ENCODE measurements at places on chromosomes 3 and 15.

GRCh38 chr3:43159131-43159875 is 53.4 kb upstream of the POMGNT2 start:
- DNase-seq = no peak

DNA sequence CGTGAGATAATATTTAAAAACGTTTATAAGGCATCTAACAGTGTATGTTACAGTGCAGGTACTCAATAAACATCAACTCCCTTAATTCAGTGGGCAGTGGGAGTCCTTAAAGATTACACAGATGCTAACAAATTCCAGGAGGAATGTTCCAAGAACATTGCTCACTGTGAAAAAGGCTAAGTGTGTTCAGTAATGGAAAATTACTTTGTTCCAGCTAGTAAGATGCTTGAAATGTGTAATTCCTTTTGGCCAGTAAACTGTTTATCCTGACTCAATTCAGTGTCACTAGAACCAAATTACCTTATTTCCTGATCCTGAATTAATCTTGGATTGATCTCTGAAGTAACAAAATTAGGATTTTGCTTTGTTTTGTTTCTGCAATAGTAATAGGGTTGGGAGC is 54.2 kb upstream of the SEMA6D start:
- DNase-seq = no peak

GRCh38 chr3:77436908-77437307 is 397.0 kb downstream of the ROBO2 start:
- no peak for DNase-seq

DNA sequence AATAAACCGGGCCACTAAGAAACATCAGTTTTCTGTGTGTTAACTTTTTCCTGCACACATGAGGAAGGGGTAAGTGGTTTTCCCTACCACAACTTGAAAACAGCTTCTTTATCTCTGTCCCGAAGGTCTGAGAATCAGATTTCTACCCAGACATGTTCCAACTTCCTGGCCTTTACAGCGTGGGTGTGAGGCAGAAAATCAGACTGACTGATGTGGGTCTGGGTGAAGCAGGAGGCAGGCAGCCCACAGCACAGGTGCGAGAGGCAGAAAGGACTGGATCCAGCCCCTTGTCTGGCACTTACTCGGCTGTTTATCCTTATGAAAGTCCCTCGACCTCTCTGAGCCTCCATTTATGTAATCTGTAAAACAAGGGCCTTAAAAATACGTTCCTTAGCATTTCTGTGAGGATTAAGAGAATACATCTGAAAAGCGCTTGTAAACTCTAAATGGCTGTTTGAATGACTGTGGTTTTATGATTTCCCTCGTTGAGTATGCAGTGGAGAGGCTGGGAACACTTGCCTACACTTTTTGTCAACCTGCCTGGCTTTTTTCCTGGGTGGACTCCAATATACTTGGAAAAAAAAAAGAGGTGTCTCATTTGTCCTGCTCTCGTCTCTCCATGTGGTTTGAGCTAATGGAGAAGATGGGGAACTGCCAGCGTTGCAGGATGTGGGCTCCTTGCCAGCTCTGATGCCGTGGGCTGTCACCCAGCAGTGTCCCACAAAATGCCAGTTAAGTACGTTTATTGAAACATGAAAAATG is 3.1 kb downstream of the AGBL1 start:
- DNase-seq = no peak

GRCh38 chr3:126474498-126475412 is 936 bp downstream of the ZXDC start:
- DNase-seq = peak; percentile 13

DNA sequence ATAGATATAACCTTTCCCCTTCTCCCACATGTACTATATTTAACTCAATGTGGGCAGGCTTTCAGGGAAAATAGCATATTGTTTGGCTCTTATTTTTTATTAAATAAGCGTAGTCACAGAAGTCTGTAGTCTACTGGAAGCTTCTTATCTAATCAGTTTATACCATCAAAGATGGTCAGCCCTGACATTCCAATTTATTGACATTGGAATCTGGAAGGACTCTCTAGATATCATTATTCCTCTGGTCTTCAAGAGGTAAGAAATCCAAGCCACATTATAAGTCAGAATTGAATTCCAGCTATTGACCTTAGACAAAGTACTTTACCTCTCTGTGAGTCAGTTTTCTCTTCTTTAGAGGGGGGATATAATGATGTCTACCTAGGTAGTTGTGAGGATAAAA is 38.5 kb upstream of the SCAANT1 start:
- DNase-seq = no peak

DNA sequence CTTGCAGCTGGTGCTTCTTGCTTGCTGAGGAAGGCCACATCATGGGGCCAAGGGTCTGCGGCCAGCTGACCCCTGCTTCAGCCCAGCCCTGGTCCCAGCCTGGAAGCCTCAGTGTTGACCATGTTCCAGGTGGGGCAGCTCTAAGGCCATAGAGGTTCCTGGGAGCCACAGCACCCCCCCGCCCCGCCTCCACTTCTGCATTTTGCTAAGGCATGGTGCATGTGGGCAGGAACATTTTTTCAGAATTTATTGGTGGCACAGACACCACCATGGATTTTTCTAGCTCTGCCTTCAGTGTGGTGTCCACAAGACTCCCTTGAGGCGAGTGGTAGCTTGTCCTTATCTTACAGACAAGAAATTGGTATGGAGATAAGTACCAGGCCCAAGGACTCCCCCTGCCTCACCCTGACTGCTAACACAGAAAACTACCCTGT is 1.9 kb upstream of the CHST14 start:
- no peak for DNase-seq

DNA sequence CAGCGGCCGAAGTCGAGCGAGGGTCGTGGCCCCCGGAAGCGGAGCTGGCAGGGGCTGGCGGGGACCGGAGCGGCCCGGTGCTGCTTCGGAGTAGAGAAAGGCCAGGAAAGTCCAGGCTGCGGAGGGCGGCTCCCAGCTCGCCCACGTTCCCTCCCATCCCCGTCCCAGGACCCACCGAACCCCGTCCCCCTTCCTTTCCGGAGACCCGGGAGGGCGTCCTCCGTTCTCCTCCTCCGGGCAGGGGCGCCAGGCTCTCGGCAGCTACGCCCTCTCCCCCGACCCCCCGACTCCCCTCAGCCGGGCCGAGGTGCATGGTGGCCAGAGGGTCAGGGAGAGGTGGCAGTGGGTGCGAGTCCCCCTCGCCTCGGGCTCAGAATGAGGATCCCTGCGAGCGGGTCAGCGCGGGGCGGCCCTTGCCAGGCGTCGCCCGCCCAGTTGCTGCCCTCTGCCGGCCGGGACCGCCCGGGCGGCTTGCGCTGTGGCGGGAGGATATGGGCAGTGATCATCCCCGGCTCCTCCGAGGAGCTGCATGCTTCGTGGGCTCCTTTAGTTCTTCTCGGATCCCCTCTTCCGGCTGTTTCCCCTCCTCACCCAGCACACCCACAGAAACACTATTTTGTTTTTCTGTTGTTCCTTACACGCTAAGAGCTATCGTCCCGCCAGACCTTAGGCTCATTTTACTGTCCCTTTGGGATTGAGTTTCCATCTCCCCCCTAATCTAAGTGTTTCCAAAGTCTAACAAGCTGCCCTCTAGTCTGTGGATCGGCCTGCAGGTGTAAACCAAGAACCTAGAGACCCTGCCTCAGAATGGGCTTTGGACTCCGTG is 744 bp upstream of the ALDH1A2 start:
- DNase-seq = no peak

GRCh38 chr3:11558002-11558401 is 85.7 kb downstream of the VGLL4 start:
- DNase-seq = no peak

DNA sequence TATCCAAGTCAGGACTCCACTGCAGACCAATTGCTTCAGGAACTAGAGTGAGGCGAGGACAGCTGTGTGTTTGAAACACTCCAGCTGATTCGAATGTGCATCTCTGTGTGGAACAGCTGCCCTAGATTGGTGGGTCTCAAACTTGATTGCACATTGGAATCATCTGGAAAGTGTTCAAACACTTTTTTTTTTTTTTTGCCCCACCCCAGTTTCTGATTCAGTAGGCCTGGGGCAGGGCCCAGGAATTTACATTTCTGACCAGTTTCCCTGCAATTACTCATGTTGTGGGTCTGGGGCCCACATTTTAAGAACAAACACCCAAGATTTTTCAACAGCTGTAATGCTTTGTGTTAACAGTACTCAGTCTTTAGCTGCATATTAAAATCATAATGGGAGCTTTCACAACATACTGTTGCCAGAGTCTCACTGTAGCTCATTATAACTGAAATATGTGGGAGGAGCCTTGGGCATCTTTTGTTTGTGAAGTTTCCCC is 156.6 kb downstream of the NR1D2 start:
- no peak for DNase-seq

- DNase-seq = no peak
Measured at GRCh38 chr15:62909257-62909656, 133.3 kb upstream of the TPM1 start.

- no peak for DNase-seq
Measured at GRCh38 chr15:25787855-25788520, 75.1 kb downstream of the ATP10A start.

DNA sequence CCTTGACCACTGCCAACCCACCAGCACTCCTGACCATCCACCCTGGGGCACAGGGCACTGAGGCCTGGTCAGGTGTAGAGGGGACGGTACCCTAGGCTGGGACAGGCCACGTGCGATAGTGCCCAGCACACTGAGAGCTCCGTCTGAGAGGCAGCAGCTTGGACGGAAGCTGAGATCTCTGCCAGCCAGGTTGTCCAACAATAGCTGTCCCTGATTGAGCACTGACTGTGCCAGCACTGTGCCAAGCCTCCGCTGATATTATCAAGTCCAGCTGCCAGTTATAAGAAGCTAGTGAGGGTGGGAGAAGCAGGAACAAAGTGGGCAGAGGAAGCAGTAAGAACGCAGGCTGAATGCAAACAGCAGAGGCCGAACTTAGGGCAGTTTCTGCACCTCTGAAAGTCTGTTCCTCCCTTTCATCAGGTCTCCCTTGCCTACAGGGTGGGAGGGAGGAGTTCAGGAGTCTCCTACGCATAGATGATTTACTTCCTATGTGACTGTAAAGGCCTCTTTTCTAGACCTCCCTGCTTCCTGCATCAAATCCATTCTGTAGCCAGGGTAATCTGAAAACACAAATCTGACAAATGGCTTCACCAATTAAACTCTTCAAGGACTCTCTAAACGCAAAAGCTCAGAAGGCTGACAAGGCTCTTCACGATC is 29.7 kb downstream of the MRPS11 start:
- no peak for DNase-seq

DNA sequence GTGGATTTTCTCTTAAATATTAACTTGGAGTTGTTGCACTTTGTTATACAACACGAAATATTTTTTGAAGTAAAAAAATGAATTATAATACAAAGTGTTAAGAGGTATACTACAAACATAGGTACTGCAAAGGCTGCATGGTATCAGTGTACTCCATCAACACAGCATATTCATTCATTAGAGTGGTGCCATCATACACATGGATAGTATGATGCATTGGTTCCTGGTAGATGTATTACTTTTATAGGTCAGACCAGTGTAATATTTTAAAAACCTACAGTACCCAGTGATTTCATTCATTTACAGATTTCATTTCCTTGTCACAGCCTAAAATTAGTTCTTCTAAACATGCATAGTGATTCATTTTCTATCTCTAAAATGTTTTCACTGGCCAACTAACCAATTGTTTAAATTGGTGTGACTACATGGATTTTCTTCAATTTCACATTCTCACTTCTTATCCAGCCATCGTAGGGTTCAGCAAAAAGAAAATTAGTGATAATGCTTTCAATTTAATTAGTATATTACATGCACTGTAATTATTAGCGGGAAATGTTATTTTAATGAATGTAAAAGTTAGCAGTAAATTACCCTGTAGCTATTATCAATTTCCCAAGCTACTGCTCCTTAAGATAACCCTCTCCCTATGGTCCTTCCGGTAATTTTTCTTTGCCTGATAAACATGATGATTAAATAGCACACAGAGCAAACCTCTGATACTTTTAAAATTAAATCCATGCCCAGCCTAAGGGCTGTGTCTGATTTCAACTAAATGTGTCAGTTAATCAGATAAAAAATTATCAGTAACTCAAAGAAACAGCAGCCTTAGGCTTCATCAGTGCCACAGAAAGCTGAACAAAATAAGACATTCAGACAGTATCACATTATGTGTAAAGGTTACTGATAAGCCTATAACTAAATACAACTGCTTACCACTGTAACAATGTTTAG is 68.4 kb downstream of the DPH6 start:
- no peak for DNase-seq

GRCh38 chr15:35321926-35322325 is 224.0 kb downstream of the DPH6 start:
- DNase-seq = no peak

DNA sequence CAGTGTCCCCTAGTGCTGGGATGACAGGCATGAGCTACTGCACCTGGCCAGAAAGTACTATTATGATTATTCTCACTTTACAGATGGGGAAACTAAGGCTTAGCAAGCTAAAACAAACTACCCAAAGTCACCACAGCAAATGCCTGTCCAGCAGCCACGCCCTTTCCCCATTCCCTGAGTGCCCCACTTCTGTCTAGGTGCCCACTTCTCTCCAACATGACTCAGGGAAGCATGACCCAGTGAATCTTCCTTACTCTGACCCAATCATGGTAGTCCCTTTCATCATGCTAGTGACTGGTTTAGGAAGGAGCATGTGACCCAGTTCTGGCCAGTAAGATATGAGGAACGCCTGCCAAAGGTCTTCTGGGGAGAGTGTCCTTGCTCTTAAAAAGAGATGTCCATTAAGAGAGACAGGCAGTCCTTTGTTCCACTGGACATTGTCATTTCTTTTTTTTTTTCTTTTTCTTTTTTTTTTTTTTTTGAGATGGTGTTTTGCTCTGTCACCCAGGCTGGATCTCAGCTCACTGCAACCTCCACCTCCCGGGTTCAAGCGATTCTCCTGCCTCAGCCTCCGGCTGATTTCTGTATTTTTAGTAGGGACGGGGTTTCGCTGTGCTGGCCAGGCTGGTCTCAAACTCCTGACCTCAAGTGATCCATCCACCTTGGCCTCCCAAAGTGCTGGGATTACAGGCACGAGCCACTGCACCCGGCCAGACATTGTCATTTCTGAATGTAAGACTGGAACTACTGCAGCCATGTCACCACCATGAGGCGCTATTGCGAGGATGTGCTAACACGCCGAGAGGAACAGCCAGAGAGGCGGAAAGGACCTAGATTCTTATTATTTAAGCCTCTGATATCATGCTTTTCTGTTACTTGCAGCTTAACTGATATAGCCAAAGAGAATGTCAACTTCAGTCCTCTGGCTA is 19.8 kb downstream of the MEGF11 start:
- no peak for DNase-seq

DNA sequence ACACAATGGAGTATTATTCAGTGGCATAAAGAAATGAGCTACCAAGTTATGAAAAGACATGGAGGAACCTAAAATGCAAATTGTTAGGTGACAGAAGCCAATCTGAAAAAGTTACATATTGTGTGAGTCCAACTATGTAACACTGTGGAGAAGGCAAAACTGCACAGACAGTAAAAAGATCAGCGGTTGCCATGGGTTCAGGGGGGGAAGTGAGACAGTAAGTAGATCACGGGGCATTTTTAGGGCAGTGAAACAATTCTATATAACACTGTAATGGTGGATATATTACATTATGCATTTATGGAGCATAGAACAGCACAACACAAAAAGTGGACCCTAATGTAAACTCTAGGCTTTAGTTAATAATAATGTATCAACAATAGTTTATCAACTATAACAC is 17.6 kb downstream of the CBLB start:
- DNase-seq = no peak

GRCh38 chr3:193546129-193546528 is 8.6 kb downstream of the ATP13A4 start:
- no peak for DNase-seq

Measured in Kasumi-1 (cell line).